ENCODE measurements at places on chromosomes 7 and 10. TPM values are rescaled to one million over a fixed set of nuclear protein-coding genes. Genes with fewer than 3 reads are reported as not detected.

GRCh38 chr7:69889338-69889975 lies 291.2 kb downstream of the AUTS2 start:
- H3K4me1 ChIP-seq = no peaks in the 10 kb centered on the region
- DNase-seq = no peak
- H3K4me3 ChIP-seq = no peak overlapping the region
- no peak overlapping the region for H3K27ac ChIP-seq
- no peaks in the 10 kb centered on the region for H3K27me3 ChIP-seq

Gene ZNF736
- 23.6 TPM for total RNA-seq

Gene SFRP5
- not detected for total RNA-seq

DNA sequence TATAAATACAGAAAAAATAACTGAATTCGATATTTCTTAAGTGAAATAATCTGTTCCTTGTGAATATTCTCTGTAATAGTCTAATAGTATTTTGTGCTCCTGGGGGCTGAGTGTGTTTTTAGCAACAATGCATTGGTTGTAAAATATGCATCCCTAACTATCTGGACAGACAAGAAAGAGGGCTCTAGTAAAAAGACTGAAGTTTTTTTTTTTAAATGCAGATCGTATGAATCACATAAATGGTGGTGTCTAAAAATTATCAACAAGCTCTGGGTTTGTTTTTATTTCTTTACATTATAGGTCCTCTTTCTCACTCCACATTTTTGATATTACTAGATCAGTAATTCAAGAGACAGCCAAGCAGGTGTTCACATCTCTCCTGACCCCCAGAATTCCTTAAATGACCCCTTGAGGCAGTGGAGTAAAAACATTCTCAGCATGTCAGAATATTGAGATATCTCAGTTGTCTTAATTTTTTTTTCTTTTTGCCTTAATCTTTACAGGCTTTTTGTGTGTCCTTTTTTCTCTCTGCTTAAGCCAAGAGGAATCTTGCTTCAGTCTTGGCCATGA lies 18.2 kb downstream of the ARID5B start:
- no peak overlapping the region for H3K27ac ChIP-seq
- no peaks in the 10 kb centered on the region for H3K27me3 ChIP-seq
- H3K4me3 ChIP-seq = no peak overlapping the region
- H3K36me3 ChIP-seq = peaks cover 72% of the 10 kb centered on the region
- no peak for DNase-seq

- H3K36me3 ChIP-seq = peaks cover 8% of the 10 kb centered on the region
- no peaks in the 10 kb centered on the region for H3K27me3 ChIP-seq
Measured at GRCh38 chr10:101655570-101655969, 39.4 kb downstream of the FBXW4 start.

DNA sequence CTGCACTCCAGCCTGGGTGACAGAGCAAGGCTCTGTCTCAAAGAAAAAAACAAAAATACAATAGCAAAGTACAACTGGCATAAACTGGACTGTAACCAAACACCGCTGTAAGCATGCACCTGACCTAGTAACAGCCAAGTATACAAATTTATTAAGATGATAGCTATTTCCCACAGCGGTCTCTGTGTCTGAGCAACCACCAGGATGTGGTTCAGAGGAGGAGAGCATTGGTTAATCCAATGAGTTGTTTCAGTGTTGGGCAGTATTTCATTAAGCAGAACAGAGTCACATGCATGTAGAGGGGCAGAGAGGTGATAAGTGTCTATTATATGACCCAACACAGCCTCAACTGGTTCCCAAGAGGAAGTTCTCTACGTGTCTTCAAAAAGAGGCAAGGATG lies 4.0 kb downstream of the SLC16A12 start:
- peaks cover 10% of the 10 kb centered on the region for H3K4me1 ChIP-seq
- peaks cover 33% of the 10 kb centered on the region for H3K27me3 ChIP-seq
- DNase-seq = no peak
- H3K4me3 ChIP-seq = no peak overlapping the region
- no peaks in the 10 kb centered on the region for H3K36me3 ChIP-seq

Gene SLC29A3
- total RNA-seq = 2.5 TPM

DNA sequence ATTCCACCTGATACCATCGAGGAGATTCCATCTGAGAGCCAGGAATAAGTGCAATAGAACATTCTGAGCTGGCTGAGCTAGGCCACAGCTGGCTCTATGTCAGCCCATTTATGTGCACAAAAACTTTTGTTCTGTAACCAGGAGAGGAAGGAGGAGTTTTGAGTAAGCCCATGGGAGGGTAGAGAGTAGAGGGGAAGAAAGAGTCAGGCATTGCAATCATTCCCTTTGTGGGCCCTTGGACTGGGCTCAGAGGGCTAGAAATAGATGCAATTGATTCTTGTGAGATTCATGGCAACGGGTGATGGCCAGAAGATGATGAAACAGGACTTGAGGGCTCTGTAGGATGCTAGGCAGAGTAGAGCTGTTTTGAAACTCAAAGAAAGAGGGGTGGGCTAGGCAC lies 104.6 kb upstream of the KIF5B start:
- no peak overlapping the region for H3K27ac ChIP-seq
- H3K36me3 ChIP-seq = no peaks in the 10 kb centered on the region
- no peaks in the 10 kb centered on the region for H3K4me1 ChIP-seq
- H3K27me3 ChIP-seq = peaks cover 4% of the 10 kb centered on the region
- no peak overlapping the region for H3K4me3 ChIP-seq

DNA sequence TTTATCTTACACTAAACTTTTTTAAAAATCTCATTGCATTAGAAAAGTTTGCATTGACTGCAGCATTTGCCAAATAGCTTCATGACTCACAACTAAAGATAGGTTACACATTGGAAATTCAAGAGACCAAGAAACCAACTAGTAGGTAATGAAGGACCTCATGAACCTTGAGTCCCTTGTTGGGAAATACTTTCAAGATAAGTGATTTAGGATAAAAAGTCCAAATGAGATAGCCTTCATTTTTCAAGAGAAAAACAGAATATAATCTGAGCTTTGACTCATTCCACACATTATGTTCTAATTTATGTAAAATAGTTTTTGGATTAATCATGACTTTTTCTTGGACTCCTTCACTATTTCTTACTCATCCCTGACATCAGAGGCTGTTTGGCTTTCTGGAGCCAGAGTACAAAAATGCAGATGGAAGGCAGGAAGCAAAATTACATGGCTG lies 13.1 kb upstream of the LIPF start:
- no peak overlapping the region for H3K4me3 ChIP-seq
- peaks cover 7% of the 10 kb centered on the region for H3K27me3 ChIP-seq
- H3K4me1 ChIP-seq = no peaks in the 10 kb centered on the region
- no peaks in the 10 kb centered on the region for H3K36me3 ChIP-seq

Gene IFIT2
- total RNA-seq = 27.7 TPM

Gene AQP1
- total RNA-seq = 0.62 TPM

Gene TMEM229A
- total RNA-seq = not detected

GRCh38 chr10:609868-610545 lies 79.5 kb downstream of the DIP2C start:
- no peak overlapping the region for H3K4me3 ChIP-seq
- H3K4me1 ChIP-seq = peaks cover 8% of the 10 kb centered on the region
- no peak for DNase-seq
- H3K36me3 ChIP-seq = no peaks in the 10 kb centered on the region
- H3K27ac ChIP-seq = no peak overlapping the region
- H3K27me3 ChIP-seq = no peaks in the 10 kb centered on the region

Gene CDNF
- total RNA-seq = 1.8 TPM

DNA sequence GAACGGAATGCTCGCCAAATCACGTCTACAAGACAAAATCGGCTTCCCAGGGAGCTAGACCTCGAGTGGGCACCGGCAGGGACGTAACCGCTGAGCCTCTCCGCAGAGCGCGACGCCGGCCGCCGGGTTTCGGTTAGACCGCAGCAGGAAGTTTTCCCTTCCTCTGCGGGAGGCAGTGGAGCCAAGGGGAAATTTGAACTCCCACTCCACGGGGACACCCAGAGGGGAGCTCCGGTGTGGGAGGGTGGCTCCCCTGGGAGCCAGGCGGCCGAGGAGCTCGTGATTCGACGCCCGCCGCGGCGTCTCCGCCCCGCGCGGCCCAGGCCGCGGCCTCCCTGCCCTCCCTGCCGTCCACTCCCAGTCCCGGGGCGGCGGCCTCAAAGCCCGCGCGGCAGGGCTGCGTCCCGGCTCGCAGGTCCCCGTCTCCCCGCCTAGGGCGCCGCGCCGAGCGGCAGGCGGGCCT lies 426 bp downstream of the SYPL1 start:
- H3K36me3 ChIP-seq = no peaks in the 10 kb centered on the region
- peaks cover 61% of the 10 kb centered on the region for H3K4me1 ChIP-seq
- no peaks in the 10 kb centered on the region for H3K27me3 ChIP-seq

DNA sequence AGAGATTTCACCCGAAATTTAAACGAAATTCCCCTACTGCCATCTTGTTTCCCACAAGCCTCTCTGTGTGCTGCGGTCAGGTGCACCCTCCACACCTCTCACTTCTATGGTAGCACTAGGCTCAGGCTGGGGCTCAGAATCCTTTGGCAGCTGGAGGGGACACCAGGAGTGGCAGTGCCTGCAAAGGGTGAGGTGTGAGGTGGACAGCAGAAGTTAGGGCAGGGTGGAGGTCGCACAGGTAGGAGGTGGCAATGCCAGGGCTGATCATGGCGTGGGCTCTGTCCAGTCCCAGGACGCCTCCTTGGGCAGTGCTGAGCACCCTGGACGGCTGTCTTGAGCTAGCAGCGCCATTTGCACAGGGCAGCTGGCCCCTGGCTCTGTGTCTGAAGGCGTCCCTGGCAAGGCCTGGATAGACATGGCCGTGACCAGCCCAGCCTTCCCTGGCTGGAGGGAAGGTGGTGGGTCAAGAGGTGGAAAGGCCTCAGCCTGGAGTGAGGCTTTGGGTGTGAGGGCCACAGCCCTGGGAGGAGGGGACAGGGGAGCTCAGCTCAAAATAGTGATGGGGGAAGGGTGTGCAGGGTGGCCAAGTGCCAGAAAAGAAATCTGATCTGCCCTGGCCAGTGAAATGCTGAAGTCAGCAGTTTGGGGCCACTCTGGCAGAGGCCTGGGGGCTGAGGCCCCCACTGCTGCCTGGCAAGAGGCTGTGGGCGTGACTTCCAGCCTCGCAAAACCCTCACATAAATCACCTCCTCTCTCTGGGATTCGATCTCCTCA lies 40.0 kb downstream of the ZCCHC24 start:
- no peak overlapping the region for H3K4me3 ChIP-seq
- H3K27ac ChIP-seq = no peak overlapping the region
- no peaks in the 10 kb centered on the region for H3K4me1 ChIP-seq
- DNase-seq = no peak
- H3K36me3 ChIP-seq = no peaks in the 10 kb centered on the region

Gene ITPRID1
- total RNA-seq = not detected

DNA sequence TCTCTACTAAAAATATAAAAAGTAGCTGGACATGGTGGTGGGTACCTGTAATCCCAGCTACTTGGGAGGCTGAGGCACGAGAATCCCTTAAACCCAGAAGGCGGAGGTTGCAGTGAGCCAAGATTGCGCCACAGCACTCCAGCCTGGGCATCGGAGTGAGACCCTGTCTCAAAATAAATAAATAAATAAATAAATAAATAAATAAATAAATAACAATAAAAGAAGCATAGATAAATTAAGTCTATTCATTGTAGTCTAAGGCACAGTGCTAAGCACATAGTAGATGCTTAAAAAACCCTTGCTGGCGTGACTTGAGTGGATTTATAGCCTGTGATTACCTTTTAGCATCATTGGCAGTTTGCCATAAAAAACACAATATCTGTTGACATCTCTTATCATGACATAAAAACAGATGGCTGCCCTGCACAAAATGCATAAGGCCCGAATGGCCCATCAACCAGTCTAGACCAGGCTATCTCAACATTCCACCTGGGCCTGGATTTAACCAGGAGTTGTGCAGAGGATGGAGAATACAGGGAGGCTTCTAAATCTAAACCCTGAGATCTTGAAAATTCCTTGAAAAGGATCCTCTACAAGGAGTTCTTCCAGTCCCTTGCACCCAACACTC lies 94.9 kb downstream of the PRLHR start:
- DNase-seq = no peak
- H3K4me3 ChIP-seq = no peak overlapping the region
- H3K36me3 ChIP-seq = no peaks in the 10 kb centered on the region

DNA sequence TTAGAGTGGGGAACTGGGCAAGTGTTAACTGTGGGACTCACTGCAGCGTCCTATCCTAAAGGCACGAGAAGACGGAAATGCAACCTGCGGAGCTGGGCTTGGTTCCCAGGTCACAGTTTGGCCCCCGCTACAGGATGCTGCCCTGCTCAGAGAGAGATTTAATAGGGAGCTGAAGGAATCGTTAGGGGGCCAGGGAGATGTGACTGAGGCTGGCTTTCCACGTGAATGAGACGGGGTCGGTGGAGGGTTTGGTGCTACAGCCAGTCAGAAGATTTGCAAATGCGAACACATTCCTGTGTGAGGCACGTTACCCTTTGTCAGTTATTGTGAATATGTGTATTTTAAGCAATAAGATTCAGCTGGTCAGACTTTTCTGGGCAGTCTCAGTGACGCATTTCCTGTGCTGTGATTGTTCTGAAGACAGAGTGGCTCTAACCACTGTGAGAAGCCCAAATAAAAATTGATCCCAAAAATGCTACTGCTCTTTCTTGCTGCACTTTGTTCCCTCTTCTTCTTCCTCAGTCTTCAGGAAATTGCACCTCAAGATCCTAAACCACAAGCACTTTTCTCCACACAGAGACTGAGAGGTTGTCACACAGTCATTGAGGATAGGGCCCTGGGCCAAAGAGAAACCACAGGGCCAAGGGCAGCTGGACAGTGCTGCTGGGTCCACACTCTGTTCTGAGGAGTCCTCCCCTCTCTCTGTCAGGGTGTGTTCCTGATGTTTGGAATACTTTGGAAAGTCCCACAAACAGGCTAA lies 21.2 kb downstream of the CYP17A1 start:
- no peak overlapping the region for H3K27ac ChIP-seq
- H3K27me3 ChIP-seq = no peaks in the 10 kb centered on the region
- no peaks in the 10 kb centered on the region for H3K4me1 ChIP-seq
- no peak for DNase-seq

DNA sequence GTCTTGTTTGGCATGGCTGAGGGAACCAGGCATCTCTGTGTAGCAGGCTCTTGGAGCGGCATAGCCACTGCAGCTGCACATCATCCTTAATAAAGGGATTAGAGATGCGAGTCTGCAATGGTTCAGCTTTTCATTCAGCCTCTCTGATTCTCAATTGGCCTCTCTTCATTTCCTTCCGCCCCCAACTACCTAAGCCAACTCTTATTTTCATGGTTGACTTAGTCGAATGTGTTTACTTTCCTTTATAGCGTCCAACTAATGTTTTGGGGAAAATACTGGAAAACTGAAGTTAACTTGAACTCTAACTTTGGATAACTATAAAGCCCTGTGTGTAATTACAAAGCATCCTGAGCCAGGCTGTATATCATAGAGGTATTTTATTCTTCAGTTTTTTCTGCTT lies 202.2 kb upstream of the KIAA1217 start:
- no peaks in the 10 kb centered on the region for H3K4me1 ChIP-seq
- no peak overlapping the region for H3K4me3 ChIP-seq
- DNase-seq = no peak
- no peak overlapping the region for H3K27ac ChIP-seq
- no peaks in the 10 kb centered on the region for H3K36me3 ChIP-seq

GRCh38 chr7:66591799-66592596 lies 36.7 kb upstream of the KCTD7 start:
- no peaks in the 10 kb centered on the region for H3K36me3 ChIP-seq
- no peaks in the 10 kb centered on the region for H3K27me3 ChIP-seq
- H3K4me1 ChIP-seq = peaks cover 44% of the 10 kb centered on the region
- DNase-seq = peak; percentile 95
- H3K4me3 ChIP-seq = peak overlapping the region; percentile 96
- peak overlapping the region; percentile 92 for H3K27ac ChIP-seq

All from activated CD4-positive, alpha-beta memory T cell treated with anti-CD3 and anti-CD28 coated beads for 36 hours (primary cell).